NCI-H1417 treated with DMSO at 0.1 percent for 48 hours (cell line): ENCODE measurements at places on chromosomes 2 and 18.

GRCh38 chr18:6219116-6219717 lies 195.5 kb downstream of the L3MBTL4 start:
- DNase-seq = no peak

DNA sequence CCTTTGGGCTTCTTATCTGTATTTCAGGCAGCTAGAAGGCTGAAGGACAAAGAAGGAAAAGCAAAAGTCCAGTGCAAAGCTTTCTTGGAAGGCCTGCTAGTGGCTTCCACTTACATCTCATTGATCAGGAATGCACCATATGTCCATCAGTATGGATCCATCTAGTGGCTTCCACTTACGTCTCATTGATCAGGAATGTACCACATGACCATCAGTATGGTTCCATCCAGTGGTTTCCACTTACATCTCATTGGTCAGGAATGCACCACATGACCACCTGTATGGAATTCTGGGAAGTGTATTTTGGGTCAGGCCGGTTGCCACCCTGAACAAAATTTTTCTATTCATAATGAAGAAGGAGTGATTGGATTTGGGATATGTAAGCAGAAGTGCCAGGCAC lies 70.6 kb downstream of the LYPD6 start:
- no peak for DNase-seq

- DNase-seq = no peak
These were observed 45.3 kb upstream of the RFX8 start for GRCh38 chr2:101520246-101520645.

DNA sequence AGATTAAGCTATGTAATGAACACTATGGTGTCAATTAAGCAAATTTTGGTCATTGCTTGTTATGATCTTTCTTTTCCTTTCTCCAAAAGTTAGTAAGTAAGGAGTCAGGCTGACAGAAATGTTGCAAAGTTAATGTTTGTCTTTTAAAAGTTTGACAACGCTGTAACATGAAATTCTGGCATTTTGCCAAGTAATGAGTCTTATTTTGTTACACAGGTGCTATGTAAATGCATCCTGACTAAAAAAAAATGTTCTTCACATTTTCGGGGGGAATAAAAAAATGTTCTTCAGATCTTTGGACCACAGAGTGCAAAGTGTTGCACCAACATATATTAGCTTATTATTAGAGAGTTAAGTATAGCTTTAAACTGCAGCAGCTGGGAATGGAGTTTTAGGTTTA lies 54.8 kb upstream of the PROKR1 start:
- DNase-seq = no peak

DNA sequence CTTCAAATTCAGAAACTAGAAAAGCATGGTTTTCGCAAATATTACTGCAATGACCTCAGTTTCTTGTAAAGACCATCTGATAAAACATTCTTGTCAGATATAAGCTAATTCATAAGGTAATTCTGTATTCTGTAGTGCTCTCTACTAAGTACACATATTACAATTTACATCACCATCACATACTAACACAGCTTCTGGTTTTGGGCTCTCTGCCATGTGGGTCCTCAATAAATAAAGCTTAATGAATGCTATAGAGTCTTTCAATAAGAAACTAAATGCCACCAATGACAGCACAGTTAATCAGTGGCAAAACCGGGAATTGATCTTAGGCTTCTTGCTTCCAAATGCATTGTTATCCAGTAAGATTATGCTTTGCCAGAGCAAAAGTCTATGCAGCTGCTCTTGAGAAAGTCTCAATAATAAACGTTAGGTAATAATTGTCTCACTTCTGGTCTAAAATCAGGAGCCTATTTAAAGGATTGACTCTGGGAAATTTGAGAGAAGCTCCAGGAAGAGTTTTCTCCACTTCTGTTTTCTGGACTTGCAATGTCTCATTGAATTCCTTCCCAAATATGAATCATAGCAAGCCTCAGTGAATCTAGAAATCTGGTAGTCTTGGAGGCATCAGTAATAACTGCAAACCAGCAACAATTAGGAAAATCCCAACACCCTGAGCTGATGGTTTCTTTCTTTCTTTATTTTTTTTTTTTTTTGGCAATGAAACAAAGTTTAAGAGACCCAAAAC lies 67.9 kb upstream of the RAPGEF4 start:
- DNase-seq = no peak

- no peak for DNase-seq
These were observed 85.5 kb downstream of the SOWAHC start for GRCh38 chr2:109699646-109700045.

GRCh38 chr2:174227748-174228147 lies 20.6 kb downstream of the OLA1 start:
- no peak for DNase-seq

GRCh38 chr2:127561371-127561770 lies 25.9 kb downstream of the MYO7B start:
- no peak for DNase-seq

DNA sequence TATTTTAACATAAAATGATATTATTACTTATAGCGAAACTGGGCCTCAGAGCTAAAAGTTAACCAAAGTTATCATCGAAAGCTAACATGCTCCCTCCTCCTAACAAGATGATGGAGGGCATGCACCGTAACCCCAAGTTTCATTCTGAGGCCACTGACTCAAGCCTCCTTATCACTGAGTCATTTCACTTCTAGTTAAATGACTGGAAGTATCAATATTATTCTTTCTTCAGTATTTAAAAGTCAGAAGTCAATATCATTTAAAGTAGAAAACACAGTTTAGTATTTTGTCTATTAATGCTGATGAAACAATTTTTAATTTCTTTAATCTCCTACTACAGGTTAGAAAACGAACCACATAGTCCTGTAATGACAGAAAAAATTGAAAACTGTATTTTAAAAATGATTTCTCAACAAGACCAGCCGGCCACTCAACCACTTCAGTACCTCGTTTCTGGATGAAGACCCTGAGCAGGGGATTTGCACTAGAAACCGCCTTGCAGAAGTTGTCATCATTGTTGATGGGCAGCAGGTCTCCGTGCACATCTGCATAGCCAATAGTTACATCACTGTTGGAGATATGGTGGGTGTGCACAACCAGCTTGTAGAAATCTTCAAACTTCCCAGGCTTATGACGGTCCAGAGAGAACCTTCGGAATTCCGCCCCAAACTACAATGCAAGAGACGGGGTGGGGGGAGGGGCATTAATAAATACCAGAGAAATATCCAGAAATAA lies 44.9 kb downstream of the PARD6G start:
- no peak for DNase-seq

- no peak for DNase-seq
These were observed 10.8 kb upstream of the CRYBA2 start for GRCh38 chr2:219003979-219004378.

DNA sequence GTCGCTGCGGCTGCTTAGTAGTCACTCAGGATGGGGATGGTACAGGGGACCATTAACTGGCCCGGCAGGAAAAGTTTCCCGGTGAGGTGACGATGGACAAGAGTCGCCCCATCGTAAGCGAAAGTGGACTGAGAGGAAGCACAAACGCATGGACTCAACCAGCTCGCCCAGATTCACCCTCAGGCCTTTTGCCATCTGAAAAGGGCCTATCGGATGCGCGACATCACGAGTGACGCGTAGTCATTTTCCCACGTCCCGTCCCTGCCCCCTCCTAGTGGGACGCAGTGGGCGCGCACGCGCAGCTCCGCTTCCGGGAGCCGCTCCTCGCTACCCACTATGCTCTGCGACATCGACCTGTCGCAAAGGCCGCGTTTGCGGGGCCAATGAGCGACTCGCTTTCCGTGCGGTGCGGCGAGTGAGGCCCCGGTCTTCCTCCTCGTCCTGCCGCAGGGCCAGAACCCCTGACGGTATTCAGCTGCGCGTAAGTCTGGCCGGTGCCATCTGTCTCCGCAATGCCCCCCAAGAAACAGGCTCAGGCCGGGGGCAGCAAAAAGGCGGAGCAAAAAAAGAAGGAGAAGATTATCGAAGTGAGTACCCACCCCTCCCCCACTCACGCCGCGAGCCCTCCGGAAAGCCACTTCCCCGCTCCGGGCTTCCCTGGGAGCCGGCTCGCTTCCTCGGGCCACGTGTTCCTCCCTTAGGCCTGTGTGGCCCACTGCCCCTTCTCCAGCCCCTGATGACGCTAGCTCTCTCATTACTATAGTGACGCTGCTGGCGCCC lies at the start of gene ZC3H15:
TSS of gene ZC3H15 (plus strand) at position 390 of the 780 bp plus-strand sequence. CDS start at position 513, 123 bp downstream.
- DNase-seq = peak; percentile 52

- no peak for DNase-seq
These were observed 68.6 kb downstream of the PTGR3 start for GRCh38 chr18:75140296-75140695.

GRCh38 chr18:55136864-55137263 lies 177.6 kb upstream of the CCDC68 start:
- no peak for DNase-seq

- no peak for DNase-seq
These were observed 87.0 kb upstream of the TMEM200C start for GRCh38 chr18:5982332-5982731.

GRCh38 chr2:220433131-220433530 lies 805.7 kb downstream of the SLC4A3 start:
- no peak for DNase-seq

DNA sequence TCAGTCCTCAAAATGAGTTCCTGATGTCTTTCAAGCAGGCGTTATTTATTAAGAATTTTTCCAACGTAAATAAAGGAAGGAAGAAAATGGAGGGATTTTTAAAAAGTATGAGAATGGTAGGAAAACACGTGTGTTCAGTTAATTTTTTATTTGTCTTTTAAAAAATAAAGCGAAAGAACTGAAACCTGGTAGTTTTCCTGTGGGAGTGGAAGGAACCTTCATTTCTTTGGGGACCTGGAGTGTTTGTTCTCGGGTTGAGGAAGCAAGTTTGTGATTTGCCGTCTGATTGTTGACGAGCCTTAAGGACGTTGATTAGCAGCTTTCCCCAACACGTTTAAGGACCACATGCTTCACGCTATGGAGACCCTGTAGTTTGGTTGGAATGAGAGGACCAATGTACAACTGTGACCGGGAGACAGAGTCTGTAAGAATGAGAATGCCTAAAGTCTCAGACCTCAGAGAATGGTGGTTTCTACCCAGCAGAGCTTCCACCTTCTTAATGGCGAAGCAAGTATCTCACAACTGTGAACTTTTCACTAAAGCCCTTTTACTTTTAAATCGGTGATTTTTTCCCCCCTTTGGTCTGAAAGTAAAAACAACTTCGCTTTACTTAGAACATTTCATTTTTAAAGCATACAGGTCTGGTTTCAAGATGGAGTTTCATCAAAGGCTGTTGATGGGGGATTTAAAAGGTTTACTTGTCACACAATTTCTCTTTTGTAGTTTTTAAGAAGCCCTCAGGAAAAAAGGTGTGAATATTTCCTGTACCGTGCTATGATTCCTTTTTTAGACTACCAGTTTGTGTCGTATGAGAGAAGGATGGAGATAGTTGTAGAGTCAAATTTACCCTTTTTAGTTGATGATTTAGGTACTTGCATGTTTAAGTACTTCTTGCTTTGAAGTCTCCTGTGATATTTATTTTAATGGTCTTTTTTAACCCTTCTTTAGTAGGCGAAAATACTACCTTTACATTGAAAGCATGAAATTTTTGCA lies 1.4 kb downstream of the TTC39C start:
- no peak for DNase-seq

- no peak for DNase-seq
These were observed at the start of gene MTLN for GRCh38 chr2:110211938-110212858. TSS of gene MTLN (minus strand) at chr2:110212547. CDS start at chr2:110212525, 22 bp downstream.

DNA sequence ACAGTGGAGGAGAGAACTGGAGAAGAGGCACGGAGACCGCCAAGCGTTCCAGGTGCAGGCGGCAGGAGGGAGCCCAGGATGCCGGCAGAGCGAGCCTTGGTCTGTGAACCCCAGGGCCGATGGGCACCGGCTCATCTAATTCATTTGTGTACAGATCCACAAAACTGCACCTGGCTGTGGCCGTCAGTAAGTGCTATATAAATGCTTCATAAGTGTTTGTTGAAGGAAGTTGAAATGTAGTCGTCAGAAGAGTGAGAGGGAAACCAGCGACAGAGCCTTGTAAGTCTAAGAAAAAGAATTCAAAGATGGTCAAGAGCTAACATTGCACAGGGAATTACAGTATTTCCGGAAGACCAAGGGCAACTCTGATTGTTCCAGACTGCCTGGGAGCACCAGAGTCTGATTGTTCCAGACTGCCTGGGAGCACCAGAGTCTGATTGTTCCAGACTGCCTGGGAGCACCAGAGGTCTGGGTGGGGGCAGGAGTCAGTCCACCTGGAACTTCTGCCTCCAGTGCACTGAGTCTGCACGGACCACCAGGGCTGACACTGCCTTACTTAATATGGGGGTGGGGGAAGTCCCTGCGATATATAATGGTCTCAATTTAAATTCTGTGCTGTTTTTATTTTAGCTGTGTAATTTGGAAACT lies 112.3 kb downstream of the BCL2 start:
- peak; percentile 87 for DNase-seq

DNA sequence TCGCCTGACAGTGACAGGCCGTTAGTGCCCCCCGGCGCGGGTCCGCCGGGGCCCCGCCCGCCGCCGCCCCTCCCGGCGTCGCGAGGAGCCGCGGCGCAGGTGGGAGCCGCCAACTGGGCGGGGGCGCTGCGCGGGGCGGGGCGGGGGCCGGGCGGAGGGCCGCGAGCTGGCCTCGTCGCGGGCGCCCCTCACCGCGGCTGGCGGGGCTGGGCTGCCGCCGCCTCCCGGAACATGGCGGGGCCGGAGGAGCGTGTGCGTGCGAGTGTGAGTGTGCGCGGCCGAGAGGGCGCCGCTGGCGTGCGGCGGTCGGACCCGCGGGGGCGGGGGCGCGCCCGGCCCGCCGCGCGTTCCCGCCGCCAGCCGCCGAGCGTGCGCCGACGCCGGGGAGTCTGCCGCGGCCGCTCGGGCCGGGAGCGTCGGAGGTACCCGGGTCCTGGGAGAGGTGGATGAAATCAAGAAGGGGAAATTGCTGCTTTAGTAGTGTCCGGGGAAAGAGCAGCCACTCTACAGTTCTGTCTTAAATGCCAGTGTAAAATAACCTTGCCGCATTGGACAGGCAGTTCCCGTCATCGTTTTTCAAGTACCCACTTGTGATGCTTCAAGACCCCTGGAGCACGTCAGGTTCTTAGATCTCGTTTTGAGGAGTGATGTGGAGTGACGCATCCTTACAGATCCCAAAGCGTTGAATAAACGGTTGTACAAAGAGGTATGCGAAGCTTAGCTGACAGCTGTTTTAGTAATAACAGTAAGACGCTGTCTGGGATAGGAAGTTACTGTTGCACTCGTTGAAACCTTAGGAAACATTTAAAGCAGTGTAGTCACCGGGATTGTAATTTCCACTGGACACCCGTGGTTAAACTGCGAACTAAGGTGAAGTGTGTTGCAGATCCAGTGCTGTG lies 836 bp downstream of the ANKRD12 start:
- peak; percentile 49 for DNase-seq

DNA sequence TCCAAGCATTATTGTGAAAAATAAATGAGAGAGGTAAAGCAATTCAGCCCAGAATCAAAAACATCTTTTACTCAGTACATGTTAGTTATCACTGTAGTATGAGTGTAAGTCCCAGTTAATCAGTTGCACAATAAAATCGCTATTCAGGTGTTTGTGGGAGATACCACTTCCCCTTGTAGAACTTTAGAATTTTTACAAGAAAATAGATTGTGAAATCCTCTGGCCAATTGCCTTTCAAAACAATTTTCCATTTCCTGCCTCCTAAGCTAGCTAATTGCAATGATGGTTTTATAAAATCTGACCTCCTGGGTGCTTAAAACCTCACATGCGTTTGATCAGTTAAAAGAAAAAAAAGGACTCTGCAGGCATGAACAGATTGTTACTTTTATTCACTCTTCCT lies 332.5 kb downstream of the PID1 start:
- DNase-seq = no peak
